Brain pericyte (primary cell): ENCODE measurements at places on chromosomes 3 and 15.

GRCh38 chr3:30112902-30113484, 493.4 kb upstream of the TGFBR2 start:
- DNase-seq = no peak

DNA sequence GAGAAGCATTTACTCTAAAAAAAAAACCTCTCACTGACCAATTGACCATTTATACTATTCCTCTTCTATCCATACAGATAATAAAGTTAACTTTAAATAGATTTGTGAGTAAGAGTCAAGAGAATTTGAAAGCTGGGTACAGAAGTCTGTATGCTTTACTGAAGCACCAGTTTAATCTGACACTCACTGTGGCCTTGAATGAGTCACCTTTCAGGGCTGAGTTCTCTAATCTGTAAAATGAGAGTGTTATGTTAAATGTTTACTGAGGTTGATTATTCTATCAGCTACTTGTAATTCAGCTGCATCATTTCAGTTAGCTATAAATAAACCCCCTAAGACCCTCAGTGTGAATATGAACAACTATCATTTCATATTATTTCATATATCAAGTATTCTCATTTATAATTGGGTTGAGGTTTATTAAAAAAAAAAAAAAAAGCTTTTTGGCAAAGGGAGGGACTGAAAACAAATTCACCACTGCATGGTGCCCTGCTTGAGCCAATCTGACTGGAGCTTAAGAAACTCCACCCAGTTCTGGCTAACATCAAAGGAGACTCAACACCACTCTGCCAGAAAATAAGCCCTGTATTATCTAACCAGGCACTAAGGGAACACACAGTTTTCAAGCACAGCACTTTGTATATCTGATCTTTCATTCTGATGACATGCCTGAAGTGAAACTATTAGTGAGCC, 2.8 kb downstream of the MAP4 start:
- no peak for DNase-seq

DNA sequence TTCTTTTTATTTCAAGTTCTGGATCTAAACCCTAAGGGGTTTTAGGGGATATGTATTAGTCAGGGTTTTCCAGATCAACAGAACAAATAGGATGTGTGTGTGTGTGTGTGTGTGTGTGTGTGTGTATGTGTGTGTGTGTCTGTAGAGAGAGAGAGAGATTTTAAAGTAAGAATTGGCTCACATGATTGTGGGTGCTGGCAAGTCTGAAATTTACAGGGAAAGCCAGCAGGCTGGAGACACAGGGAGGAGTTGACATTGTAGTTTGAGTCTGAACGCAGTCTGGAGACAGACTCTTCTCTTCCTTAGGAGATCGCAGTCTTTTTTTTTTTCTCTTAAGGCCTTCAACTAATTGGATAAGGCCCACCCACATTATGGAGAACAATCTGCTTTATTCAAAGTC, 428.8 kb upstream of the TBL1XR1 start:
- DNase-seq = no peak

GRCh38 chr15:56752986-56753385, 19.7 kb upstream of the ZNF280D start:
- no peak for DNase-seq

- DNase-seq = no peak
These were observed 41.9 kb upstream of the MAP4 start for GRCh38 chr3:48058091-48058490.

DNA sequence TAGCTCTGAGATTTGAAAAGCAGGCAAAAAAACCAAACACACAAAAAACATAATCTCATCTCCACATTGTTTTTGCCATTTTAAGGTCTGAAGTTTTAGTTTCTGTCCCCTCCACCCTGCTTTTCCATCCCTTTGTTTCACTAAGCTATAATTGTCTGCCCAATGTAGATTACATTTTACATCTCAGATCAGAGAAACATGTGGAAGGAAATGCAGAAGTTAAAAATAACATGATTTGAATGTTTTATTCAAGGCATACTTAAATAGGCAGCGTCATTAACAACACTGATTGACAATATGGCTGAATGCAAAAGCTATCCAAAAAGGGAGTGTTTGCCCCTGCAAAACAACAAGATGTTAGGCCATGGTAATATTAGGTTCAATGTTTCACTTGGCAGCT, 448.1 kb upstream of the ZNF385D start:
- no peak for DNase-seq

DNA sequence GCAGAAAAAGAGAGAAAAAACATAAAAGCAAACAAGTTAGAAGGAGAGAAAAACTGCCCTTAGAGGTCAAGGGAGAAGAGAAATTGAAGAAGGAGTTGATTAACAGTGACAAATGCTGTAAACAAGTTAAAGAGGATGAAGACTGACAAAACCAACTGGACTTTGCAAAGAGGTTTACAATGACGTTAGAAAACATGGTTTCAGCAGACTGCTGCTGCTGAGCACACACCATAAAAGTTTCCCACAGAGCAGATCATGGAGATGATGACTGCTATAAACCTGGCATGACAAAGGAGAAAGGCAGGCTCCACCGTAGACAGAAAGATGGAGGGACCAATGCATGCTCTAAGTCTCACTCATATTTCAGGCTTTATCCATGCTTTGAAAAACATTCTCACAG, 78.7 kb downstream of the POLQ start:
- DNase-seq = no peak

- no peak for DNase-seq
These were observed 206.2 kb upstream of the GRM7 start for GRCh38 chr3:6654670-6655069.

GRCh38 chr3:155441506-155441905, 148.0 kb upstream of the STRIT1 start:
- no peak for DNase-seq
